SJSA1 (cell line): ENCODE measurements at places on chromosomes 1 and 21. TPM values are rescaled to one million over a fixed set of nuclear protein-coding genes. Genes with fewer than 3 reads are reported as not detected.
A peak's percentile ranks its signal among the peaks of the same experiment; 100 is the strongest.

DNA sequence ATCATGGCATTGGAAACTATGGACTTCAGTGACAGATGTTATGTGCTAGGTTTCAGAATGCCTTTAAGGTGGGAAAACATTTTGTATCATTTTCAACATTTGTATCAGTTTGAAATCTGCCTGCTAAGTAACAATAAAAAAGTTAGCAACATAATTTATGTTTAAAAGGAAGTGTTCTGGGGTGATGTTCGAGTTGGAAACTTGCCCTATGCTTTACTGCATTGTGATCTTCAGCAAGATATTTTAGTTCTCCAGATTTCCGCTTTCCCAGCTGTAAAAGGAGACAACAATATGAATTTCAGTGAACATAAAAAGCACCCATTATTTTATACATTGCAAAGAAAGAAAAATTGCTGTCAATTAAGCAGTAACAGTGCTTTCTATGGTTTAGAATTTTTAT, 187.4 kb downstream of the DISC1 start:
- no peak for DNase-seq

Gene EVA1C
- 13.4 and 19.6 TPM in 2 replicates for total RNA-seq

Gene FMO2
- not detected in 2 replicates for total RNA-seq

- no peak for DNase-seq
Measured at GRCh38 chr1:232267092-232267836, 362.7 kb downstream of the SIPA1L2 start.

Gene PRKCZ
- 0.58 and 6.9 TPM in 2 replicates for total RNA-seq

- no peak for DNase-seq
Measured at GRCh38 chr1:18946550-18947381, 9.7 kb downstream of the IFFO2 start.

Gene C4BPB
- 0.28 and 1.8 TPM in 2 replicates for total RNA-seq

GRCh38 chr1:184986250-184986649, 11.9 kb upstream of the NIBAN1 start:
- DNase-seq: no peak

- no peak for DNase-seq
Measured at GRCh38 chr1:238465449-238465848, 574.7 kb upstream of the ZP4 start.

- peak; percentile 21 for DNase-seq
Measured at GRCh38 chr1:228782662-228783417, 47.6 kb downstream of the RHOU start.

Gene PODN
- 1.3 and 4.1 TPM in 2 replicates for total RNA-seq

DNA sequence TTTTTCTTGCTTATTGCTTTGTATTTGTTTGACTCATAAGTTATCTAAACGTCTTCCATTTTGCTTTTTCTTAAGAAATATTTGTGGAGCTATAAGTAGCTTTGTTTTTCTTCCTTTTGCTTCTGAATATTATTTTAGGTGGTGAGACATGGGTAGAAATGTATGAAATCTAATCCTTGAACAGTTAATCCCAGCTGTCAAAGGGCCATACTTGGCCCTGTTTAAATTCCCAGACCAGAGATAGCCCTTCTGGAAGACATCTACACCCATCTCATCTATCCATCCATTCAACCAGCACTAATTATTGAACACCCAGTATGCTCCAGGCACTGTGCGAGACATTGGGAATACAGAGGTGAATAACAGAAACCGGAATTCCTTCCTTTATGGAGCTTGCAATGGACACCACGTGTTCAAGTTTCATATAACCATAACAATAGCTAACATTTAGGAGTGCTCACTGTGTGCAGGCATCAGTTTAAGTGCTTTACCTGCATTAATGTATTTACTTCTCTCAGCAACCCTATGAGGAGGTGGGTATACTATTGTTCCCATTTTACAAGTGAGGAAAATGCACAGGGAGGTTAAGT, 8.7 kb downstream of the TACSTD2 start:
- no peak for DNase-seq

DNA sequence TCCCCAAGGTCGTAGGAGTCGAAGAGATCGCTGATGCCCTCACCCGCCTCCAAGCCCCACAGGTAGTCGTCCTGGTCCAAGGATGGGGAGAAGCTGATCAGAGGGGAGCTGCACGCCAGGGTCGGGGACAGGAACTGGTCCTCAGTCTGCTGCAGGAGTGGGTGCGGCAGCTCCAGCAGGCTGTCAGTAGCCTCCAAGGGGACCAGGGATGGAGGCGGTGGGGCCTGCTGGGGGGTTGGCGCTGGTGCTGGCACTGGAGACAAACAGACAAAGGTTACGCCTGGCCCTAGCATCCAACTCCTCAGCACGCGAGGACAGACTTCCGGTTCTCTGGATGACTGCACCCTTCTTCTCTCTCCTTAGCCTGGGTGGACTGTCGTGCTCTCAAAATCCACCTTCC, 21.1 kb downstream of the E2F2 start:
- no peak for DNase-seq

DNA sequence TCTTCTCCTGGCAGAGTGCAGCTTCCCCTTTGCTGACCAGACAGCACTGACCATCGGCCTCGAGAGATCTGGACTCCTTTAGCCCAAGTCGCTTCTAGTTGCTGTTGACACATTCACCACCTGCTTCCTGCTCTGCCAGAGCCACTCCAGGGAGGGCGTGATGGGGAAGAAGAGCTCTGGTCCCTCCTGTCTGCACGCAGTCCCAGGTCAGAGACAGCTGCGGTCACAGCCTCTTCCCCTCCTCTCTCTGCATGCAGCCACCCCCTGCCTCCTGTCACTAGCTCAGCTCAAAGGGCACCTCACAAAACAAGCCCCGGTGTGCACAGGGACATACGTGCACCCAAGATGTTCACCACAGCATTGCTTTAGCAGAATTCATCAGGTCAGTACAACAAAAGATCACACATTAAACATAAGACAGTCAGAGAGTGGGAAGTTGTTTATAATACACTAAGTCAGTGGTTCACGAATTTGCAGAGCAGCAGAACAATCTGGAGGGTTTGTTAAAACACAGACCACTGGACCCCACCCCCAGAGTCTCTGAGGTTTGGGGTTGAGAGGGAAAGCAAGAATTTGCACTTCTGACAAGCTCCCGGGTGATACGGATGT, 132.9 kb downstream of the SYF2 start:
- no peak for DNase-seq

DNA sequence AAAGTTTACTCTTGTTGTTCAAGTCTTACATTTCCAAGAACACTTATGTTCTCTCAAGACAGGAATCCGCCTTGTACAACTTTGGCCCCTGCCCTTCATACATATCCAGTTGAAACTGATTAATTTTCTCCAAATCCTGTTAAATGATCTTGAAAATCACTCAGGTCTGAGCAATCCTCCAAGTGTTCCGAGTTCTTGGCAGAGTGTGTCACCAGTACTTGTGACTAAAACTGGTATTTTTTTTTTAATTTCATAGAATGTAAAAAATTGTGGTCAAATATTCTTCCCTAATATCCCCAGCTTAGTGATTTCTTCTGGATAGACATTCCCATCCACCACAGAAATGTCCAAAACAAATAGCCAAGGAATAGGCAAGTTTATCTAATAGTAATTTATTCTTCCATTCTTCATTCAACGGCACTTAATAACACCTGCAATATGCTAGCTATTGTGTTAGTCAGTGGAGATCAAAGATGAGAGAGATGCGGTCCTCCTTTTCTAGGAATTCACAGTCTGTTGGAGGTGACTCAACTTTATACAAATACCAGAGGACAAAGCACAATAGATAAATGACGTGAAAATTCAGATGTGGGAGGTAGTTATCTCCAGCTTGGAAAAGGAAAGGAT, 71.4 kb downstream of the DIRAS3 start:
- DNase-seq: no peak

- DNase-seq: peak; percentile 91
Measured at GRCh38 chr1:156502894-156503697, 2.5 kb upstream of the MEF2D start.

GRCh38 chr1:240074908-240075307, 16.8 kb upstream of the FMN2 start:
- no peak for DNase-seq

DNA sequence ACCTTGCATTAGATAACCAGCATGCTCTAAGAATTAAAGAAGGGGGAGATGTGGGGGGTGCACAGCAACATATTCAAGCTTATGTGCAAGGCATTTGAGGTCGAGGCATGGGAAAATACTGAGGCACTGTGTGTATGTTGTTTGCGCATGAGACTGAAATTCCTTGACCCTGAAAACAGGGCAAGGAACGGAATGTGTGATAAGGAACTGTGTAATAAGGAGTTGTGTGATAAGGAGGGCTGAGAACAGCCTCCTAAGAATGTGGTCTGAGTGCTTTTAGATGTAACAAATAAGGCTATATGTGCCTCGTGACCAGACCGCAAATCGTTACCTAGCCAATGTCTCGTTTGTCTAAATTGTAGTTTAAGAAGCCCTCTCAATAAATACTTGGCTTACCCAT, 26.5 kb upstream of the ITLN1 start:
- DNase-seq: no peak

Gene TFF2
- total RNA-seq: not detected in 2 replicates

- no peak for DNase-seq
Measured at GRCh38 chr1:187415065-187415464, 586.3 kb downstream of the PLA2G4A start.

DNA sequence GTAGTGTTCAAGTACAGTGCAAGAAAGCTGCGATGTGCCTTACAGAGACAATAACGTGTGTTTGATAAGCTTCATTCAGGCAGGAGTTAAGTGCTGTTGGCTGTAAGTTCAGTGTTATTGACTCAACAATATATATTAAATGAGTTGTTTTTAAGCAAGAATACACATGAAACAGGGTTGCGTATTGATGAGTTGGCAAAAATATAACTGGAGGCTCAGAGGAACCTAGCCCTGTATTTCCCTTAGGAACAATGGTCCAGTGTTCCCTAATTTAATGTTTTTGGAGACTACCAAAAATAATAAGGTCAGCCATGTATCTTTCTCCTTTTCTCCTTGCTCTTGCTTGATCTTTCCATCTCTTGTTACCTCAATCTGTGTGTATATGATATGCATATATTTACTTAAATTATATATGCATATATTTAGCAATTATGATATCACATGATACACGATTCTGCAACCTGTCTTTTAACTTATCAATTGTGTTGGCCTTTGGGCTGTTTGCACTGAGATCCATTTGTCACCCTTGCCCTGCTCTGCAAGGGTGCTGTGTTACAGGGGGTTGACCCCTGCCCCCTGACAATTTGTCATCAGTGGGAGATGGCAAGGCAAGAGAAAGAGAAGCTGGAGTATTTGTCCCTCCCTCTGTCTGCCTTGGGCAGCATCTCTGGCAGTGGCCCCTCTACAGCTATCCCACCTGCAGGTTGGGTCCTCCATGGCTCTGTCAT, 109.7 kb downstream of the FGGY start:
- no peak for DNase-seq

DNA sequence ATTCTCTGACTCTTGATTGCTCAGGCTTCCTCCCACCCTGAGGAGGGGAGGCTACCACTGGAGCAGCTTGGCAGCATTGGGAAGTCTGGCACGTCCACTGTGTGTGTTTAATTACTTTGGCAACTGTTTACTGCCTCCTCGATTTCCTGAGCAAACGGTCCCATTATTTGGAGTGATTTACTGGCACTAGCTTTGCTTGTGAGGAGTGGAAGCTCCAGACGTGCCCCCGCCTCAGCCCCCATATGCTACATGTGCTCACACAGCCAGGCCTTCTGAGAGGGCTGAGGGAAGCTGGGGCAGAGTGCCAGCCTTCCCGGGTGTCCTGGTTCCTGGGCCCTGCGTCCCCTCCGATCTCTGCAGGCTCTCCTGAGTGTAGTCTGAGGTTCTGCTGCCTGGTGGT, 306.2 kb downstream of the PTPRU start:
- DNase-seq: no peak

DNA sequence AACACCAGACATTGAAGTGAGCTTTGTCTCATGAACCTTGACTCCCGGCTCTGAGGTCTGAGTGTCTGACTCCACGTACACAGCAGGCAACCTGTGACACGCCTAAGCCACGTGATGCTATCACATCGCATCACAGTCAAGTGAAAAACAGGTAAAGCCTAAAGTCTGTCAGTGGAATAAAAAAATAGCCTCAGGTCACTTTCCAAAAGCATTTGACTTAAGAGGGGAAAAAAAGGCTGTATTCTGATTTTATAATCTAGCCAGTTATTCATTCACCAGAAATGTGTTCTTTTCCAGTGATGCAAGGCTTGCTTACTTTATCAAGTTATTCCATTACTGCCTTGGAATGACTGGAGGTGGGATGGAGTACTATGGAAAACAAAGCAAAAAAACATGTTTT, 163.2 kb upstream of the HMCN1 start:
- DNase-seq: no peak

Gene RIPPLY3
- total RNA-seq: 1.7 TPM in 1 of 2 replicates, not detected in the other

Gene LDLRAP1
- total RNA-seq: 10.4 and 11.8 TPM in 2 replicates

GRCh38 chr1:51425955-51426354, 93.1 kb downstream of the EPS15 start:
- no peak for DNase-seq

GRCh38 chr1:19360843-19361610, 48.9 kb downstream of the SLC66A1 start:
- no peak for DNase-seq

Gene CFAP74
- total RNA-seq: not detected in 2 replicates

DNA sequence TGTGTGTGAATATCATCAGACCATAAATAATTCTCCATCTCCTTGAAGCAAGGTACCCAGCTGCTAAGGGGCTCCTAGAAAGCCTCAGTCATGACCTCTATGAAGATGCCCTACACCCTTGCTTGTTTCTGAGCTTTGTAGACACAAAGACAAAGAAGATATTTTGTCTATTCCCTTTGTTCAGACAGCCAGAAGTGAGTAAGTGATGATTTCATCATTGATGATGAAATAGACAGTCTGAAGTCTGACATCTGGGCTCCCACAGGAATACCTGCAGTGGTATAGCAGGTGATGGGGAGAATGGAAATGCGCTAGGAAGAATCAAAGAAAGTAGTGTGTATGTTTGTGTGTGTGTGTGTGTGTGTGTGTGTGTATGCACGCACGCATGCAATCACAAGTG, 82.2 kb upstream of the DPT start:
- DNase-seq: no peak

Gene RHD
- not detected in 2 replicates for total RNA-seq

Gene RIPK4
- 0.47 and 1.7 TPM in 2 replicates for total RNA-seq

- no peak for DNase-seq
Measured at GRCh38 chr1:3978196-3978989, 78.3 kb upstream of the C1orf174 start.

Gene LCE1C
- total RNA-seq: not detected in 2 replicates

DNA sequence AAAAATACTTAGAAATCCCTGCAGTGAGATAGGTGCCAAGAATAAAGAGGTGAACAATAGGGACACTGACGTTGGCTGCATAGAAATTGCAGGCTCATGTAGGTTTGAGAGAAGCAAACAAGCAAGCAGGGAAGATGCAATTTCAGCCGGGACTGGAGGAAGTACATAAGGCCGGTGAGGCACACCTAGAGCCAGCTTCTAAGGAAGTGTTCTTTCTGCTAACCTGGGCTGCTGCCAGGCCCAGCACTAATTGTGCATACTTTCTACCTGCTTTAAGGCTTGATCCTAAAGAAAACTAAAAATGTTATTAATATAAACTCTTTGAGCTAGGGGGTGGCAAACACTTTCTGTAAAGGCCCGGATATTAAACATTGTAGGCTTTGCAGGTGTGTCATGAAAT, 71.0 kb downstream of the LMO4 start:
- DNase-seq: no peak
